ENCODE measurements at places on chromosomes 3 and 15.

GRCh38 chr3:30353711-30354467 is 252.5 kb upstream of the TGFBR2 start:
- DNase-seq = peak; percentile 30

DNA sequence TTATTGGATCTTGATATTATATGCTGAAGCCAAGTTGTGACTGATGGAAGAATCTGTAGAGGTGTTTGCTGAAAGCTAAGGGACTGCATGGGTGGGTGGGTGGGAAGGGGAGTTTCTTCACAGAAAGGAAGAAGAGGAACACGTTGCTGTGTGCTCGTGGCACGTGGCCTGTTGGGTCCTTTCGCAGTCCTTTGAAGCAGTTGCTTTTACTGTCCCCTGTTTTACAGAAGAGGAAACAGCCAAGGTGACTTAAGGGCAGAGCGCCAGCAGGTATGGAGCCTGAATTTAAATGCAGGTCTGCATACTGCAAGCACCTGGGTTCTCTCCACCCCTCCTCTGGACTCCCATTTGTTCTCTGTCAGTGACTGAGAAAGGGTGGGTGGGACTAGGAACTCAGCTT is 59.4 kb upstream of the PRR23C start:
- no peak for DNase-seq

DNA sequence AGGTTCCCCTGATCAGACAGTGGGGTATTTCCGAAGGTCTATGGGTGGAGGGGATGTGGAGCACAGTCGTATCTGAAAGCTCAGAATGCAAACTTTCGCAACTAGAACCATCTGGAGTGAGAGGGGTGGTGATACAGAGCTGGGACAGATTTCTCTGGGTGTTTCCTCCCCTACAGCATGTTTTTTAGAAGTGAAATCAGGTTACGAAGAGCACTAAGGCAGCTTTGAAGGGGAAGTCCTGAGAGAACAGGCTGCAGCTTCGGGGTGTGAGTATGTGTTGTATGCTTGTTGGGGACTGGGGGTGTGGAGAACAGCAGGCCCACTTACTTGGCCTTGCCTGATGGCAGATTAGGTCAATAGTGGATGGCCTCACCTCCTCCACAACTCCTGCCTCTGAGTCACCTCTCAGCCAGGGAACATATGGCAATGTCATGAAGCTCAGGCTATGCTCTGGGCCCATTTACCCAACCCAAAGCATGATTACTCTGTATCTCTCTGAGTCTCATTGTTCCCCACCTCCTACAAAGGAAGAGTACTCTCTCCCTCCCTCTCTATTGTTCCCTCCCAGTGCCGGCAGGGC is 107.2 kb upstream of the RASGRP1 start:
- peak; percentile 19 for DNase-seq

DNA sequence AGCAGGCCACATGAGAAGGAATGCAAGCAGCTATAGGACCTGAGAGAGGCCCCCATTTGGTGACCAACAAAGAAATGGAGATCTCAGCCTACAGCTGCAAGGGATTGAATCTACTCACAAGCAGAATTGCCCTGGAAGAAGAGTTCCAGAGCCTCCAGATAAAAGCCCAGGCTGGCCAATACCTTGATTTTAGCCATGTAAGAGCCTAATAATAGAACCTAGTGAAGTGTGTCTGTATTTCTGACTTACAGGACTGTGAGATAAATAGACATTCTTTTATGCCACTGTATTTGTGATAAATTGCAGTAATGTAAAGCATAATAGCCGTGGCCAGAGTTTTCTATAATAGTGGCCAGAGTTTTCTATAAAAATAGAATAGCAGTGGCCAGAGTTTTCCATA is 254.6 kb downstream of the PYDC2 start:
- no peak for DNase-seq

GRCh38 chr15:58307313-58307961 is 124.4 kb upstream of the LIPC start:
- DNase-seq = no peak

DNA sequence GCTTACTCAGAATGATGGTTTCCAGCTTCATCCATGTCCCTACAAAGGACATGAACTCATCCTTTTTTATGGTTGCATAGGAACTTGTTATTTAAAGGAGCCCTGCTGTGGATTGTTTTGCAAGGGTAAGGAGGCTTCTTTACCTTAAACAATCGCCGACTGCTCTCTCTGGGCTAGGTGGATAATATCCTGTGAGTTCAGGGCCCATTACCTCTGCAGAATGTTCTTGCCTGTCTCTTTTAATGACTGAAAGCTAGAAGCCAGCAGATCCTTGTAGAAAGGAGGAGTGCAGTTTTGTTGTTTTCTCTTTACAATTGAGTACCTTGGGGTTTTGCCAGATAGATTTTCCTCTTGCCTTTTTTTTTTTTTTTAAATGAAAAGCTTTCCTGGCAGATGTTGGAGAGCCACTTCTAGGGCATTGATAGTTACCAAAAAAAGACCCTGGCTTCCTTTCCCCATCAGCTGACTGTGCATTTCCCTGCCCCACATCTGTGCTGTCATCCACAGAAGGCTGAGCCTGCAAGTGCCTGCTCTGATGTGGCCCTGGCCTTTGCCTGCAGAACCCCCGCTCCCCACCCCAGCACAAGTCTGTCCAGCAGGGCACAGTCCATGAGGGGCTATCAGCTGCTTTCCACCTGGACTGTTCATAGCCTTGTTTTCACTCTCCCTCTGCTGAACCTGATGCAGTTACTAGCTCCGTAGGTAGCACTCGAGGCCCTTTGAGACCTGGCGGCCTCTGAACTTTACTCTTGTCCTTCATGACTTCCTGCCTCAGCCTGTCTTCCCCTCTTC is 113.1 kb downstream of the CHCHD6 start:
- DNase-seq = no peak

DNA sequence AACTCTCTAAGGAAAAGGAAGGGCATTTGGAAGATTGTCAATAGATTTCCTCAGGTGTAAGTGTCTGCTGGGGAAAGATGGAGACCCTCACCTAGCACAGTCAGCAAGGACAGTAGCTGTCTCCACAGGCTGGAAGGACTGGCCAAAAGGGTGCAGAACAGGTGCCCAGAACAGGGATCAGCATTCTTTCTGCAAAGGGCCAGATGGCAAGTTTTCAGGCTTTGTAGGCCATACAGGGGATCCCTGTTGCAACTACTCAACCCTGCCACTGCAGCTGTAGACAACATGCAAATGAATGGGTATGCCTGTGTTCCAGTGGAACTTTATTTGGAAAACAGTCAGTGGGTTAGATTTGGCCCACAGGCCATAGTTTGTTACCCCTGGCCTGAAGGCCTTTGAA is 8.1 kb downstream of the AGBL1 start:
- no peak for DNase-seq

GRCh38 chr15:100333236-100333635 is 8.5 kb downstream of the ADAMTS17 start:
- DNase-seq = no peak

- no peak for DNase-seq
Observed at GRCh38 chr15:40333922-40334492, 6.7 kb downstream of the CCDC9B start.

Measured in activated gamma-delta T cell treated with anti-CD3 and anti-CD28 coated beads, Interleukin-2, amount 50 U/mL, for 16 hours (primary cell).